Frontal cortex (tissue), 4 donors: ENCODE measurements at places on chromosomes 5 and 9.

- no peak for DNase-seq
Observed at GRCh38 chr9:27125030-27125429, 16.0 kb downstream of the TEK start.

GRCh38 chr5:59361454-59361853 is 532.1 kb downstream of the PDE4D start:
- no peak for DNase-seq

DNA sequence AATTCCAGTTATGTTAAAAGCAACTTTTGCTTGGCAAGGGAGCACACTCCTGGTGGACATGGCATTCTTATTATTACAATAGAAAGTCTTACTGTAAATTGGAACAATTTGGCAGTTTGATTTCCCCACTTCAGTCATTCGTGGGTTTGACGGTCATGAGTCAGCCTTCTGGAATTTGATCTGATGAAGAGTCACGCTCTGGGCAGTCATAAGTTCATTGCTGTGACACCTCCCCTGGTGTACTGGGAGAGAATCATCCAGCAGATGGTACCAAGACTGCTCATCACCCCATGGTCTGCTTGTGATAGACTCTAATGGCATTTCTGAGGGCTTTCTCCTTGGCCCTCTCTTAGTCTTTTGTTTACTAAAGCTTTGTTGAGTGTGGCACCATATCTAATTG is 53.8 kb downstream of the GLRA1 start:
- no peak for DNase-seq

- DNase-seq, result no peak
Observed at GRCh38 chr9:131585375-131585774, 40.1 kb downstream of the PRRT1B start.

DNA sequence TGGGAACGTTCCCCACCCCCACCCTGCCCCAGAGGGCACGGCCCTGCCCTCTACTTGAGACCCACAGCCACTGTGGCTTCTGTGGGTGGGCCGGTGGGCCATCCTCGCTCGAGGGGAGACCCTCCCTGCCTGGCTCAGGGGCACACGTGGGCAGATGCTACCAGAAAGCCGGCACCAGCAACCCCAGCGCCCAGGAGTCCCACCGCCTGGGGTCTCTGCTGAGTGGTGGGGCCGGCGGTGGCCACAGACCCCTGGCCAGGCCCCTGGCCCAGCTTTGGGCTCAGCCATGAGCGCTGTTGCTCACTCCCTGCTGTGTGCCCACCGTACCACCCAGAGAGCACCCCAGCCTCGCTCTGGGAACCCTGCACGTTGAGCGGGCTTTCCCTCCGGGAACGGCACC is 16.5 kb upstream of the NRARP start:
- DNase-seq, result no peak

DNA sequence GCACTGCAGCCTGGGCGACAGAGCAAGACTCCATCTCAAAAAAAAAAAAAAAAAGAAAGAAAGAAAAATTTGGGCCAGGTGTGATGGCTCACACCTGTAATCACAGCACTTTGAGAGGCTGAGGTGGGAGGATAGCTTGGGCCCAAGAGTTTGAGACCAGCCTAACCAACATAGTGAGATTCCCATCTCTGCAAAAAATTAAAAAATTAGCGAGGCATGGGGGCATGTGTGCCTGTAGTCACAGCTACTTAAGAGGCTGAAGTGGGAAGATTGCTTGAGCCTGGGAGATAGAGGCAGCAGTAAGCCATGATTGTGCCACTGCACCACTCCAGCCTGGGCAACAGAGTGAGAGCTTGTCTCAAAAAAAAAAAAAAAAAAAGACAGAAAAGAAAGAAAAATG is 2.9 kb upstream of the SIT1 start:
- no peak for DNase-seq
